Esophagus squamous epithelium (tissue), 5 donors: ENCODE measurements at places on chromosomes 7 and 10.

DNA sequence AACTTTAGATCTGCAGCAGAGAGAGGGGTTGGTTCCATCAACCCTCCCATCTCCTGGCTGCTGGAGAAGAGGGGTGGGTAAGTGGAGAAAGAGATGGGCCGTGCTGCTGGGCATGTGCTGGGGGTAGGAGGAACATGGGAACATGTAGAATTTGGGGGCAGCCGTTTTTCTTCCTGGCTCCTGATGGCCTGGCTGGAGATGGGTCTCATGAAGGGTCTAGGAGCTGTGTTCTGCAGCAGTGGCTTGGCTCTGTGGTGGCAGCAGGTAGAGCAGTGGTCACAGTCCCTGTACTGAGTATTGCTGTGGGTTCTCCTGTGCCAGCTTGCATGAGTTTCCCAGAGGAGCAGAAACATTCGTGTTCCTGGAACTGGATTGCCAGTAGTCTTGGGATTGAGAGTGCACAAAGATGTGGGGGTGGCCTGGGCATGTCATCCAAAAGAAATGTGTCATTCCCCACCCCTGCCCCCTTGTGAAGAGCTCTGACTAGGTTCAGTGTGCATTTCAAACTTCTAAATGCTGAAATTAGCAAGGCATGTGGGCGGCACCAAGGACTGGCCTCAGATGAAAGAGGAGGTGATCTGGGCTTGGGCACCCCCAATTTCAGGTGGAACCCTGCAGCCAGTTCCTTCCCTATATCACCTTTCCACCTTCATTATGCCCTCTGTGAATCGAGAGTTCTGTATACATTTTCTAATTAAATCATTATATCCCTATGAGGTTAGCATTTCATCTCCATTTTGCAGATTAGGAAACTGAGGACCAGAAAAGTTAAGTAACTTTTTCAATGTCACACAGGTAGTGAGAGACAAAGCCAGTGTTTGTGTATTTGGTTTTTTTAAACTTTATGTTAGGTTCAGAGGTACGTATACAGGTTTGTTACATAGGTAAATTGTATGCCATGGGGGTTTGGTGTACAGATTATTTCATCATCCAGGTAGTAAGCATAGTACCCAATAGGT is 2.1 kb downstream of the CHST3 start:
- no peak for DNase-seq

GRCh38 chr7:30671793-30672465 is 10.3 kb downstream of the CRHR2 start:
- DNase-seq = no peak

GRCh38 chr10:88256013-88256680 is 327.0 kb downstream of the RNLS start:
- no peak for DNase-seq

DNA sequence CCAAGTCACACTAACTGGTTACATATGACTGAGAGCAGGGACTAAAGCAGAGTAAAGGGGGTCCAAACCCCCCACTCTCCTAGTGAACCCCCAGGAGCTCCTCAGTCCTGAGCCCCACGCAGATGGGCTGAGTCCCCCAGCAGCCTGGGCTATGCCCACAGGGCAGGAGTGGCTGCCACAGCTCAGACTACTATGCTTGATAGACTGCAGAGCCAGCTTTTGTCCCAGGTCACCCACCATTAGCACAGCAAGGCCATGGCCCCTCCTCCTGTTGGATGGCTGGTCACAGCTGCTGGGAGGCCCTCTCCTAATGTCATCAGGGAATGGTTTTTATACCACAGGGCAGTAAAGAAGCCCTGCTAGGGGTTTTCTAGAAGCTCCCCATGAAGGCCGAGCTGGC is 46.3 kb upstream of the FGFR2 start:
- DNase-seq = no peak

- DNase-seq = no peak
Measured at GRCh38 chr10:35399414-35400009, 63.2 kb downstream of the CCNY start.

GRCh38 chr10:43231523-43232078 is 35.3 kb downstream of the RASGEF1A start:
- DNase-seq = no peak

- DNase-seq = no peak
Measured at GRCh38 chr10:75165684-75166622, 44.6 kb upstream of the VDAC2 start.

GRCh38 chr7:75628055-75628454 is 110.7 kb downstream of the HIP1 start:
- DNase-seq = no peak

DNA sequence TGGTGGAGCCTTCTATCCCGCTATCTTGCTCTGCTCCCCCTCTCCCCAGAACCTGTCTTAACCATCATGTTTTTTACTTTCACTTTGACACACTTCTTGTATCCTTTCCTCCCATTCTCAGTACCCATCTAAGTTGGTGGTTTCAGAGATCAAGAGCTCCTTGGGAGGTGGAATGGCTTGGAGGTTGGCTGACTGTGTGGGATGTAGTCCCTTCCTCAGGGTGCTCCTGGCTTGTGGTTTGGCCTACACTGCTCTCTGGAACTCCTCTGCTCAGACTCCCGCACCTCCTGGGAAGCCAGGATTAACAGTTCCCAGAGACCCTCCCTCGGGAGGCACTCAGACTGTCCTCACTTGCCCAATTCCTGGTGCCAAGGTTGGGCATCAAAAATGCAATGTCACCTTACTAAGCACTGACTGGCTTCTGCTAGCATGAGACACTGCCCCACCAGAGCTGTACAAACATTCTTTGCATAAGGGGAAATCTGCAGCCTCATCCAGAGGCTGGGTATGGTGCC is 93.1 kb upstream of the NAMPT start:
- no peak for DNase-seq

GRCh38 chr10:53893061-53893460 is 908.0 kb downstream of the PCDH15 start:
- DNase-seq = no peak

- DNase-seq = no peak
Measured at GRCh38 chr7:130303551-130303950, 10.6 kb downstream of the CPA4 start.

DNA sequence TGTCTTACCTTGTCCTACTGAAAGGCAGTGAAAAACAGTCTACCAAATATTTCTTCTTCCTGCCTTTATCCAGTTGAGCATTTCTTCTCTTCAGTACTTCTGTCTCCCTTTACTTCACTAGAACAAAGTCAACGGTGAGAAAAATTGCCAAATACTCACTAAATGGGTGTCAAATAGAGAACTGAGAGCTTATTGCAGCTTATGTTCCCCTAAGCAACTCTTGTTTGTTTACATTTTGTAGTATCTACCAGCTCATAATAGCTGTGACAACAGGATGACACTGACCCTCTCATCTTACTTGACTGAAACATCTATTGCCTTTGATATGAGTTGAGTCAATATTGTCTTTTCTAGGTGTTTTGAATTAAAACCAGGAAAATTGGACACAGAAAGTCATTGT is 327.9 kb upstream of the SORCS1 start:
- DNase-seq = no peak

DNA sequence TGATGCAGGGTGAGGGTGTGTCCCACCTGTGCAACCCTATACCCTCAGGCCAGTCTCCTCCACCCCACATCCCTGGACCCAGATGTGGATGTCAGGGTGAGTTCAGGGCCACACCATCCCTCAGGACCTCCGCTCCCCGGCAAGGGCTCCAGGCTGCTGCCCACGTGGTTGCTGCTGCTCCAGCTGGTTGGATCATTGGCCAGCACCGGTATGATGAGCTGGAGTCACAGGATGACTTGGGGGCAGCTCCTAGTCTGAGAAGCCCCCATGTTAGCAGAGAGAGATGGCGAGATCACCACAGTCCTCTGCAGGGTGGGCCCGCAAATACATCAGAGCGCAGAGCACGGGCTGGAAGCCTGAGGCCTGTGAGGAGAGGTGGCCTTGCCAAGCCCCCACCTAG is 103.3 kb upstream of the GDF10 start:
- DNase-seq = no peak

GRCh38 chr10:113853578-113854012 is 287 bp downstream of the DCLRE1A start:
- peak; percentile 1 for DNase-seq

DNA sequence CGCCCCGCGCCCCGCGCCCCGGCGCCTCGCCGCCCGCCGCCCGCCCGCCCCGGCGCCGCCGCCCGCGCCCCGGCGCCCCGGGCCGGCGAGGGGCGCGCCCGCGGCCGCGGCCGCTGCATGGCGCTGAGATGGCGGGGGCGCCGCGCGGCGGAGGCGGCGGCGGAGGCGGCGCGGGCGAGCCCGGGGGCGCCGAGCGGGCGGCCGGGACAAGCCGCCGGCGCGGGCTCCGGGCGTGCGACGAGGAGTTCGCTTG is 174 bp downstream of the ADCY1 start:
- no peak for DNase-seq

DNA sequence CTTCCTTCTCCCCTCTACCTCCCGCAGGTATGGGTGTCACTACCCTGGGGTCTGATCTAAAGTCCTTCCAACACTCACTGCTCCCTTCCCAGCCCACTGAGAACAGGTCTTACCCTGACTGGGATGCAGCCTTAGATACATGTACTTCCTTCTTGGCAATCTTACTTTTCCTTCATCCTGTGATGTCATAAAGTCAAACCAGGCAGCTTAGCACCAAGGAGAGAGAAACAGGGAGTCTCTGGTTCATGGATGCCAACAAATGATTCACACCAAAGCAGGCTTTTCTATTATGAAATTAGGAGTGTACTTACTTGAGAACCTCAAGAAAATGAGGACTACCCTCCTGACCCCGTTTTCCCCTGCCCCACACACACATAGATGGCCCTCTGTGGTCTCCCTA is 111.0 kb upstream of the KMT2E start:
- DNase-seq = no peak

GRCh38 chr10:100625816-100626215 is 90.1 kb downstream of the HIF1AN start:
- DNase-seq = no peak

- no peak for DNase-seq
Measured at GRCh38 chr7:83130623-83131545, 31.8 kb downstream of the PCLO start.

DNA sequence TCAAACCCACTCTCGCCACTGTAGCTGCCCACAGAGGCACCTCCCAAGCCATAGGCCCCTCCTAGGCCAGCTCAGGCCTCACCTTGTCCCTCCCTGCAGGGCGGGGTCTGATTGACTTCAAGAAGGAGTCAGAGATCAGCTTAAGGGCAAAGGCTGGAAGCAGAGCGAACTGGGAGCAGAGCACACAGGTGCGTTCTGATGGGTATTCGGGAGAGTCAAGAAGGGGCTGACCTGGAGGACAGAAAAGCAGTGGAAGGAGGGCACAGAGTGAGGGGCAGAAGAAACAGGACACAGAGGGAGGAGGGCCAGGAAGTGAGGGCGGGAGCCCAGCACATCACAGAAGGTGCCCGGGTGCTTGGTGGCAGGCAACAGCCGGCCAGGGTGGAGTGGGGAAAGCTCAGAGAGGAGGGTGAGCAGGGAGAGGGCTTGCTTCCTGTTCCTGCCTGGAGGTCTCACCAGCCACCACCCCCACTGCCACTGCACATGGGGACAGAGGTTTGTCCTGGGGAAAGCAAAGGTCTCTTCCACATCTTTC is at the start of gene AOC1:
AOC1 (plus strand) TSS at position 147 of the 535 bp plus-strand sequence. CDS start 3,954 bp downstream, outside the sequence.
- DNase-seq = no peak

DNA sequence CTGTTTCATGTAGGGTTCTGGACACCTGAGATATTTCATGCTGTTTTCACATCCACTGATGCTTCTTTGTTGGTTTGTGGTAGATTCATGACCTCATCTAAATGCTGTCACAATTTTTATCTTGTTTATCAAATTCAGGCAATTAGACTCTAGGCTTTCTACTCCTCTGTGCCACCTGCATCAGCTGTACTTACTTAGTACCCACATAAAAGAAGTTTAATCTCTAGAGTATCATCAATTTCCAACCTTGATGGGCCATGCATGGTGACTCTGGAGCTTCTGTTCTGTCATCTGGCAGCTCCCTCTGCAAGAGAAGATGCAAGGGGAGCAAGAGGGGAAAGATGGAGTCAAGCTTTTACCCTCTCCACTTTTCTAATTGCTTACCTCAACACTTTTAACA is 195.9 kb upstream of the VWC2 start:
- no peak for DNase-seq

GRCh38 chr10:14740684-14741247 is 33.9 kb downstream of the FAM107B start:
- DNase-seq = no peak

- no peak for DNase-seq
Measured at GRCh38 chr7:92798517-92799249, 37.7 kb downstream of the CDK6 start.

GRCh38 chr10:129662426-129662825 is 195.4 kb downstream of the MGMT start:
- no peak for DNase-seq
